ENCODE measurements at places on chromosomes 3 and 15.

GRCh38 chr15:34616613-34617012 lies 33.2 kb upstream of the GOLGA8B start:
- no peak for DNase-seq

- DNase-seq: no peak
Measured at GRCh38 chr3:49519296-49519695, 35.0 kb upstream of the BSN start.

- no peak for DNase-seq
Measured at GRCh38 chr3:69893274-69893673, 106.3 kb upstream of the SAMMSON start.

GRCh38 chr3:11034309-11034985 lies 41.9 kb downstream of the SLC6A1 start:
- no peak for DNase-seq

DNA sequence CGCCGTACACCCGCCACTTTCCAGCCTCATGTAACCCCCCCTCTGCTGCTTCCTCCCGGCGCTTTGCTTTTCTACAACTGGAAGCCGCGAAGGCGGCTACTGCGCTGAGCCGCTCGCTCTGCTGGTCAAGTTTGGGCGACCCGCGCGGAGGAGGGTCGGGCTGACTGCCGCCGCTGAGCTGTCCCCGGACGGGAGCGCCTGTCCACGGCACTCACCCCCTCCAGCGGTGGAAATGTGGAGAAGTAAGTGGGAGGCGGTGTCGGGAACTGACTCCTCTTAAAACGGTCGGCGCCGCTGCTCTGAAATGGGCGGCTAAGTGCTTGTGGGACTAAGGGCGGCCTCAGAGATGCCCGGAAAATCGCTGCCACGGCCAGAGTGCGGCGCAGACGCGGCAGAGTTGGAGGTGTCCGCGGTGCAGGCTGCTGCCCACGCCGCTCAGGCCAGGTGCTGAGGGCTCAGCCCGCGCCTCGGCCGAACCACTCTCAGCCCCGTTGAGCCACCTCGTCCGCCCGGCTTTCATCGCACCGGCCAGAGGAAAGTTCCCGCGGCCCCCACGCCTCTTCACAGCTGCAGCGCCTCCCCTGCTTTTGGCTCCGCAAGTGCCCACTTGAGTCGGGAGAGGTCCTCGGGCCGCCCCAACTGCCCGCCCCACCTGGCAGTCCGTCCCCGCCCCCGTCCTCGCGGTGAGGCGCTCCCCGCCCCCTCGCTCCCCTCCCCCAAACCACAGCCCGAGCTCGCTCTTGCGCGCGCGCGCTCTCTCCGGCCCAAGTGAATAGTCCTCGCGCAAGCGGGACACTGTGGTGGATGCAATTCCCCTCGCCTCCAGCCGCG lies at the start of gene EPHA6:
Gene EPHA6 (plus strand): TSS at position 775 of the 831 bp plus-strand sequence.
- peak; percentile 85 for DNase-seq

DNA sequence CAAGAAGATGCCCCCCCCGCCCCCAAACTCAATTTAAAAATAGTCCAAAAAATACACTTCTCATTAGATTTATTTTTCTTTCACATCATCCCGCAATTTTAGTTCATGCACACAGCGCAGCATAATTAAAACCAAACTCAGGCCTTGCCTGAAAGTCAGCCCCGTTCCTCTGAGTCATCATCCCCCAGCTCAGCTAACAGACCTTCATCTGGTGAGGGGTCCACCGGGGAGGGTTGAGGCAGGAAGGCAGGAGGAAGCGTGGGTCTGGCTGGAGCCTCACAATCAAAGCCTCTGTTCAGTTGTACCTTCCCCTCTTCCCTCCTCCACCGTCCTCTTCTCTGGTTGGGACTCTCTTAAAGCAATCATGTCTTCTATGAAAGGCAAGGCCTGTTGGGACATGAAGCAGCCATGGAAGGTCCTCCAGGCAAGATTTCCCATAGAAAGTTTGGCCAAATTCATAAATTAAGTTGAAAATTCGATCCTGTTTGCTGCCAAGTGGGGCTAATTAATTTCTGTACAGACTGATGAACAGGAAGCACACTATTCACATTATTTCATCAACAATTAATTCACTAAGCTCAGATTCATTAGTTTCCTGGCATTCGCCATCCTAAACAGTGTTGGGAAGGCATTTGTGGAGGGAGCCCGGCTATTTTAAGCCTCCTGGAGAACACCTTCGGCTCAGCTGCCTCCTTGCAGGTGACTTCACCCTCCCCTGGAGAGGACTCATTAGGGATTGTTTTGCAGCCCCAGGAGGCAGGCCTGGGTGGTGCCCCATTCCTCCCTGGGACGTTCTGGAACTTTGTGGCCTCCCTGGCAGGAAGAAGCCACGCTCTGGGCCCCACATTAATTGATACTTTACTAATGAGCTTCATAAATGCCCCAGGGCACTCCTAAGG lies 72.3 kb upstream of the BNC1 start:
- DNase-seq: no peak

DNA sequence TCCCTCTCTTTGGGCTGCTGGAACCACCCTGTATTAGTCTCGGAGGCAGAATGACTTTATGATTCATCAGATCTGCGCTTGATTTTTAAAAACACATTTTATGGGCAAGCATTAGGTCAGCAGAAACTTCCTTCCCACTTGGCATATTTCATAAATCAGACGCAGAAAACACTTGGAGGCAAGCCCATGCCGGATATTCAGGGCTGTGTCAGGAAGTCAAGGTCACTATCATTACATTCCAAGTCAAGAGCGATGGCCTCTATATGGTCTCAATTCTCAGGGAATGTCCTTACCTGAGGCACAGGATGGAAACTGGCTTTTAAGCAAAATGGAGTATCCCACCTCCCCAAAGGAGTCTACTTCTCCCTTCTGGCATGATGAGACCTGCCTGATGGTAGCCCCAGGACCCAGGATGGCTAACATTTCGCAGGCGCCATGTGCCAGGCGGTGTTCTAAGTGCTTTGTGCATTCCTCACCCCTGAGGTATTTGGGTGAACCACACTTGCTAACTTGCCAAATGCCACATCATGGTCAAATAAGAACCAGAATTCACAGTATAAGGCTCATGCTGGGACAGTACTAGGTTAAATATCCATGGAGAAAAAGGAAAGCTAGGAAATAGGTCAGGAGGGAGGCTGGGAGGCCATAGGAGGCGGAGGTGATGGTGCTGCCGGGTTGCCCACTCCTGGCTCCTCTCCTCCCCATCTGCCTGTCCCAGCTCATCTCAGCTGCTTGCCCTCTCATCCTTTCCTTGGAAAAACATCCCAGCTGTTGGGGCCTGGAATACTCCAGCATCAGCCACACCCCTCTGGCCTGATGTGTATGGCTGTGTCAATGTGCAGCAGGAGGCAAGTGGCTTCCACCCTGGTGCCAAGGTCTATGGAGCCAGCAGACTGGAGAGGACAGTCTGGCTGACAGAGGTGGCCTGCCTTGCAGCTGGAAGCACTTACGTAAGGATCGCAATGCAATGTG lies 18.8 kb downstream of the BCL2L10 start:
- no peak for DNase-seq

GRCh38 chr3:98769448-98769847 lies 6.3 kb downstream of the ST3GAL6 start:
- DNase-seq: no peak

GRCh38 chr3:126523745-126524428 lies at the start of gene CHST13:
Gene CHST13 (plus strand): TSS chr3:126524155. CDS start chr3:126524333, 178 bp downstream.
- peak; percentile 88 for DNase-seq

DNA sequence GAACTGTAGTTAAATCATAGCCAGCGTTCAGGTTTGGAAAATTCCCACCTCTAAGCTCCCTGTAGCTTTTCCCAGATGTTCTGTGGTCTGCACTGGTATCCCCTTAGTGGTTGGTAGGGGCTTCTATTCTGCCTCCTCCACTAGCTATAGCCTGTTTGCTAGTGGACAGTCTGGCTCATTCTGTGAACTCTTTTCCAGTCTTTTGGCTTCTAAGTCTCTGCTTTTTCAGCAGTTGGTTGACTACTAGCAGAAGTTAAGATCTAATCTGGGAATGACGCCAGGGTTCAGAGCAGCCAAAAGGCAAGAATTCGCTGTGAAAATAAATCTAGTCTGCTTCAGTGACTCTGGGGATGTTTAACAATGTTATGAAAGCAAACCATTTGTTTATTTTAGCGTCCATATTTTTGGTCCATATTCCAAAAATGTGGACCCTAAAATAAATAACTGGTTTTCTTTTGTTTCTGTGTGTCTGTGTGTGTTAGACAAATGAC lies 73.7 kb upstream of the WDR72 start:
- no peak for DNase-seq

- DNase-seq: peak; percentile 81
Measured at GRCh38 chr15:40844696-40845030, 815 bp downstream of the SPINT1 start.

DNA sequence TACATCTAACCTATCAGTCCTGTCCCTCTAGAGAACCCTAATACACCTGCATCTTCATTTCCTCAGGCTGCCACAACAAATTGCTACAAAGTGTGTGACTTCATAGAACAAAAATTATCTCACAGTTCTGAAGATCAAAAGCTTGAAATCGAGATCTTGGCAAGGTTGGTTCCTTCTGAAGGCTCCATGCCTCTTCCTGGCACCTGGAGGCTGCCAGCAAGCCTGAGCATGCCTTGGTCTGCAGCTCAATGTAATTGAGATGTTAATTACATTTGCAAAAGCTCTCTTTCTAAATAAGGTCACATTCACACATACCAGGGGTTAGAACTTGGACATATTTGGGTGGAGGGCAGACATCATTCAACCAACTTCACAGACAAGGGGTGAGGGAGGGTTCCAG lies 86.4 kb upstream of the ABHD17C start:
- no peak for DNase-seq

- DNase-seq: no peak
Measured at GRCh38 chr3:124250053-124250452, 258.1 kb upstream of the ROPN1 start.

DNA sequence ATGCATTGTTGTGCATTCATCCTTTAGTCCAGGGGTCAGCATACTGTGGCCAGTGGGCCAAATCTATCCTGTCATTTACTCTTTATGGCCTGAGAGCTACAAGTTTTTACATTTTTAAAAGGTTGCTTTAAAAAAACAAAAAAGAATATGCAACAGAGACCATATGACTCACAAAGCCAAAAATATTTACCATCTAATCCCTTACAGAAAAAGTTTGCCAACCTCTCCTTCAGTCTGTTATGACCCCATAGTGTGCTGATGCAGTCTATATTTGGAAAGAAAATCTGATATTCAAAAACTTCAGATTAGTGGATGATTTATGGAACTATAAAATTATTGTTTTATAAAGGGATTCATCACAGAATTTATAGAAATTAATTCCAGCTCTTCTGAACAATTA lies 237.5 kb upstream of the IL12A start:
- DNase-seq: no peak

GRCh38 chr15:48001393-48002039 lies 119.3 kb upstream of the SLC24A5 start:
- DNase-seq: no peak

GRCh38 chr3:69838217-69838616 lies 99.0 kb downstream of the MITF start:
- DNase-seq: no peak

DNA sequence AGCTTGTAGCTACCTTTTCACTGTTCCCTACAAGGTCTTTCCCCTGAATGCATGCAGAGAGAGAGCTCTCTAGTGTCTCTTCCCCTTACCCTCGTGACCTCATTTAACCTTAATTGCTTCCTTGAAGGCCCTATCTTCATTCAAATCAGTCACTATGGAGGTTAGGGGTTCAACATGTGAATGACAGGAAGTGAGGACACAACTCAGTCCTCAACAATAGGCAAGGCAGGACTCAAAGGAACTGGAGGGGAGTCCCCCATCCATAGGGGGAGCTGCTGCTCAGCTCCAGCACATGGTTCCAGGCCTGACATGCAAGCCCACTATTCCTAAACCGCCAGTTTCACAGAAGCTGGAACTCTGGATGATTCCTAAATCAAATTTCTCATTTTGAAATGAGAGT lies 33.8 kb upstream of the GYG1 start:
- DNase-seq: peak; percentile 79

GRCh38 chr15:77597804-77598453 lies 34.8 kb downstream of the LINGO1 start:
- DNase-seq: no peak

GRCh38 chr3:5095886-5096285 lies 26.2 kb upstream of the ARL8B start:
- peak; percentile 84 for DNase-seq

- peak; percentile 52 for DNase-seq
Measured at GRCh38 chr3:121998611-121999473, 23.2 kb downstream of the ILDR1 start.

DNA sequence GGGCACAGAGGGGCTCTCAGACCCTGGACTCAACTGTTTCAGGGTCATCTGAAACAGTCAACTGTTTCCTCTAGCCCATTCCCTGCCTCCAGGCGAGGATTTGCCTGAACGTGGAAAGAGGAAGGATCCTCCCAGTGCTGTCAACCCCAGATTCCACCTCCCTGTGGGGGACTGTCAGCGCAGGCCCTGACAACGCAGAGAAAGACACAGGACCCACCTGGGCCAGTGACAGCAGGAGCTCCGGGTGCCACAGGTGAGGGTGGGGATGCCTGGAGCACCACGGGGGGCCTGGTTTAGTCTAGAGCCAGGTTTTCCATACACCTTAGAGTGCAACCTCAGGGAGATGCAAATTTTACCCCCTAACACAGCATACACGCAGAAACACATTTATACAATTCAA lies 19.5 kb upstream of the LAMP3 start:
- no peak for DNase-seq

- no peak for DNase-seq
Measured at GRCh38 chr3:43522727-43523362, 99.0 kb downstream of the ANO10 start.

- DNase-seq: no peak
Measured at GRCh38 chr15:33968224-33968623, at the start of gene CHRM5. Gene CHRM5 (plus strand): TSS chr15:33968497. CDS start chr15:34062718, 94,221 bp downstream.

DNA sequence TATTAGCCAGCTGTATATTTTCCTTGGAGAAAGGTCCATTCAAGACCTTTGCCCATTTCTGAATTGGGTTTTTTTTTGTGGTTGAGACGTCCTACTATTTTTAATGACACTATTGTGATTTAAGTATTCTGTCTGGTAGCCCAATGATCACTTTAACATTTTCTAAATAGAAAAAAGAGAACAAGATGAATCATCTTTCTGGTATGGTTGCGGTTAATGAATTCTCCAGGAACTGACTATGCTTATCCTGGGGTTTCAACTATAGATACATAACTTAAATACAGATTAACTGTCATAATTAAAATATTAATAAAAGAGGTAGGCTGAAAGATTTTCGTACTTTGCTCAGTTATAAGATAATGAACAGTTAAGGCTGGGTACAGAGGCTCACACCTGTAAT lies 51.9 kb downstream of the PBRM1 start:
- no peak for DNase-seq

DNA sequence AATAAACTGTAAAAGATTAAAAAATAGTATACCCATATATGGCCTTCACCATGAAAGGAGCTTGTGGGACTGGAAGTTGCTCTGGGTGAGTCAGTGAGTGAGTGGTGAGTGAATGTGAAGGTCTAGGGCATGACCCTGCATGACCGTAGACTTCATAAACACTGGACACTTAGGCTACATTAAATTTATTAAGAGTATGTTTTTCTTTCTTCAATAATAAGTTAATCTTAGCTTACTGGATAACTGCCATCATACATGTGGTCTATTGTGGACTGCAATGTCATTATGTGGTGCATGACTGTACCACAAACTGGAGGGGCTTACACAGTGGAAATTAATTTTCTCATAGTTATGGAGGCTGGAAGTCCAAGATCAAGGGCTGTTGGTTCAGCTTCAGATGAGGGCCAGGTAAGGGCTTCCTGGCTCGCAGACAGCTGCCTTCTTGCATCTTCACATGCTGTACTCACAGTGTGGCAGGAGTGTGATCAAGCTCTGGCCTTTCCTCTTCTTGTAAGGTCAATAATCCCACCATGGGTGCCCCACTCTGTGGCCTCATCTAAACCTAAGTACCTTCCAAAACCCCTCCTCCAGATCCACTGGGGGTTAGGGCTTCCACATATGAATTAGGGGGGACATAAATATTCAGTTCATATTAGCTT lies 40.8 kb upstream of the PRR23E start:
- DNase-seq: no peak

Data from endodermal cell (in vitro differentiated cells).